ENCODE measurements at places on chromosomes 12 and 14. TPM values are rescaled to one million over a fixed set of nuclear protein-coding genes. Genes with fewer than 3 reads are reported as not detected.
A peak's percentile ranks its signal among the peaks of the same experiment; 100 is the strongest.

Gene CDCA4
- total RNA-seq, result 5.4 TPM

- H3K36me3 ChIP-seq, result no peaks in the 10 kb centered on the region
- no peak for DNase-seq
- no peak overlapping the region for H3K4me3 ChIP-seq
These were observed 644.9 kb upstream of the FLRT2 start for GRCh38 chr14:84885061-84885460.

DNA sequence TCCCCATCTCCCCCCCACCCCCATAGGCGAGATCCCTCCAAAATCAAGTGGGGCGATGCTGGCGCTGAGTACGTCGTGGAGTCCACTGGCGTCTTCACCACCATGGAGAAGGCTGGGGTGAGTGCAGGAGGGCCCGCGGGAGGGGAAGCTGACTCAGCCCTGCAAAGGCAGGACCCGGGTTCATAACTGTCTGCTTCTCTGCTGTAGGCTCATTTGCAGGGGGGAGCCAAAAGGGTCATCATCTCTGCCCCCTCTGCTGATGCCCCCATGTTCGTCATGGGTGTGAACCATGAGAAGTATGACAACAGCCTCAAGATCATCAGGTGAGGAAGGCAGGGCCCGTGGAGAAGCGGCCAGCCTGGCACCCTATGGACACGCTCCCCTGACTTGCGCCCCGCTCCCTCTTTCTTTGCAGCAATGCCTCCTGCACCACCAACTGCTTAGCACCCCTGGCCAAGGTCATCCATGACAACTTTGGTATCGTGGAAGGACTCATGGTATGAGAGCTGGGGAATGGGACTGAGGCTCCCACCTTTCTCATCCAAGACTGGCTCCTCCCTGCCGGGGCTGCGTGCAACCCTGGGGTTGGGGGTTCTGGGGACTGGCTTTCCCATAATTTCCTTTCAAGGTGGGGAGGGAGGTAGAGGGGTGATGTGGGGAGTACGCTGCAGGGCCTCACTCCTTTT is 2.7 kb downstream of the GAPDH start:
- peak overlapping the region; percentile 97 for H3K27ac ChIP-seq
- H3K4me1 ChIP-seq, result peaks cover 79% of the 10 kb centered on the region
- DNase-seq, result peak; percentile 64
- H3K36me3 ChIP-seq, result peaks cover 31% of the 10 kb centered on the region
- no peak overlapping the region for H3K4me3 ChIP-seq

- H3K4me1 ChIP-seq, result peaks cover 24% of the 10 kb centered on the region
- no peaks in the 10 kb centered on the region for H3K27me3 ChIP-seq
- peak overlapping the region; percentile 72 for H3K27ac ChIP-seq
- H3K36me3 ChIP-seq, result no peaks in the 10 kb centered on the region
These were observed 763 bp upstream of the PHETA1 start for GRCh38 chr12:111369496-111370220.

DNA sequence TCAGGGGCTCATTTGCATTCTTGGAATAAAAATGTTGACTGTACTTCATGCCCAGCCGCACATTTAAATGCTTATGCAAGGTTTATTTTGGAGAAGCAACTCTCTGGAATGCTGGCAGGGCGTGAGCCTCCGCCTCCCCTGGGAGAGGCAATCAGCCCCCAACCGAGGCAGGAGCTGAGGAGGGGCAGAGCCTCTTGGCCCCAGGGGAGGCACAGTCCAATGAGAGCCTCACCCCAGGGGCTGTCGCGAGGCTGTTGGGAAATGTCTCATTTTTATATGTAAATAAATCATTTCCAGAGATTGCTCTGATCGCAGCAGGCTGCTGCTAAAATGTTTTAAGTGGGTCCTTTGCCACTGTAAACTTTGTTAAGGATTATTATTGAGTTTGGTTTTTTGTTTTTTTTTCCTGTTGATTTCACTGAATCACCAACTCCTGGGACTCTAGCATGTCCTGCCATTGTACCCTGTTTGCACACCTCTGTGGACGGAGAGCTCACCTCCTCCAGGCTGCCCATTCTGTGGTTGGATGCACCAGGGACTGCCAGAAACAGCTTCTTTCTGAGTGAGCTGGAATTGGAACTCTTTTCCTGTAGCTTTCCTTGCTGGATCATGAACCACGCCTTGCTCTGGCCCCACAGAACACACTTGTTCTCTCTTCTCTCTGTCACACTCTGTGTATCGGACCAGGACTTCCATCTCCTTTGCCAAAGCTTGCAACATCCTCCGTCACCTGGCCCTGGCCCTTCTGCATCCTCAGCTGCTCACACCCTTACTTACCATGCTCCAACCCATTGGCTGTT is 46.9 kb upstream of the FAM181A start:
- DNase-seq, result peak; percentile 65
- peak overlapping the region; percentile 4 for H3K4me3 ChIP-seq
- no peaks in the 10 kb centered on the region for H3K36me3 ChIP-seq
- H3K4me1 ChIP-seq, result peaks cover 11% of the 10 kb centered on the region

- peaks cover 23% of the 10 kb centered on the region for H3K4me1 ChIP-seq
- H3K36me3 ChIP-seq, result no peaks in the 10 kb centered on the region
- DNase-seq, result no peak
- H3K4me3 ChIP-seq, result no peak overlapping the region
- no peaks in the 10 kb centered on the region for H3K27me3 ChIP-seq
These were observed 5.6 kb downstream of the REM2 start for GRCh38 chr14:22888662-22889061.

DNA sequence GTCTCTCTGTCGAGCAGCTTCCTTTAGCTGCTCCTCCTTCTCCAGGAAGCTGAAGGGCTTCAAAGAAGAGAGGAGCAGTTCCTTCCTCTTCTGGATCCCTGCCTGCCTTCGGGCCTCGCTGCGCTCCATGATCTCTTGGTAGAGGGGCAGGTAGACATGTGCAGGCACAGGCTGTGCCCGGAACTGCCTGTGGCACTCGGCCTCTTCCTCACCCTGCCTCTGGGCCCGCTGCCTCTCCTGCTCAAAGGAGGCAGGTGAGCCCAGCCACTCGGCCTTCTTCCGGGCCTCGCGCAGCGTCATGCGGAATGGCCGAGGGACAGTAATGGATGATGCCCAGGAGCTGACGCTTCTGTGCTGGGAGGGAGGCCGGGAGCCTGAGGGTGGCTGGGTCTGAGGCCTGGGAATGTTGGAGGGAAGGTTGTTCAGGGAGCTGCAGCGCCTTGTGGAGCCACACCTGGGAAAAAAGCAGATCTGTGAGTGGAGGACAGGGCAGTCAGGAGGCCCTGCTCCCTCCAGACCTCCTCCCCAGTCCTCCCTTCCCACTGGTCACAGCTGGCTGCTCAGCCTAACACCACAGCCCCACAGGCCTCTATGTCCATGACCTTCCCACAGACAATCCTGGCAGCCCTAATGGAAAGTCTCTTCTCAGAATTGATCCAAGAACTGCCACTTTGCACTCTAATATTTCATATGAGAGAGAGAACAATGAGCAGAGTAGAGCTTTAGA is 5.3 kb downstream of the FAM161B start:
- no peak overlapping the region for H3K27ac ChIP-seq
- H3K4me3 ChIP-seq, result no peak overlapping the region
- H3K4me1 ChIP-seq, result no peaks in the 10 kb centered on the region
- H3K36me3 ChIP-seq, result peaks cover 22% of the 10 kb centered on the region
- DNase-seq, result no peak

DNA sequence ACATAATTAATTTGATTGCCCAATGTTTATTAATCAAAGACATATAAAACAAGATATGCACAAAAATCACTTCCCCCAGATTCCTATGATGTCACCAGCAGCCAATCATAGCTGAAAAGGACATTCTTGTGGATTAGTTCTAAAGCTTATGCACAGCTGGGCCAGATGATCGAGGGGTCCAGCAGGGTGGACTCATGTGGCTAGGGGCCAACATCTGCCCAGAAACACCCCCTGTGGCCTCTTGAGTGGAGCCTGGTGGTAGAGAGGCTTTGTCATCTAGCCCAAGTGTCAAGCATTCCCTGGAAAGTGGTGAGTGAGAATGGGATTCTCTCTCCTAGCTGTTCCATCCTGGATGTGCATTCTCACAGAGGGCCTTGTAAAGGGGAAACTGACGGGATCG is 590.0 kb downstream of the BCL11B start:
- H3K4me1 ChIP-seq, result no peaks in the 10 kb centered on the region
- no peaks in the 10 kb centered on the region for H3K36me3 ChIP-seq
- no peak overlapping the region for H3K27ac ChIP-seq
- no peaks in the 10 kb centered on the region for H3K27me3 ChIP-seq
